ENCODE measurements at places on chromosomes 11 and 22.

- DNase-seq, result no peak
These were observed 510.2 kb downstream of the METTL15 start for GRCh38 chr11:28618416-28618815.

DNA sequence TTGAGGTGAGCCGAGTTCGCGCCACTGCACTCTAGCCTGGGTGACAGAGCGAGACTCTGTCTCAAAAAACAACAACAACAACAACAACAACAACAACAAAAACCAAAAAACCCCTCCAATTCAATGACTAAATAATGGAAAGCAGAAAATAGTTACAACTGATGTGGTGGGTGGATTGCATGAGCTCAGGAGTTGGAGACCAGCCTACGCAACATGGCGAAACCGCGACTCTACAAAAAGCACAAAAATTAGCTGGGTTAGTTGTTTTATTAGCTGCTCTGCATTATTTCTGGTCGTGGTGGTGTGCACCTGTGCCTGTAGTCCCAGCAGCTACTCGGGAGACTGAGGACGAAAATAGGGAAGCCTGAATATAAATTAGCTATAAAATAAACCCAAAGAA is 2.6 kb upstream of the PATL1 start:
- DNase-seq, result no peak

DNA sequence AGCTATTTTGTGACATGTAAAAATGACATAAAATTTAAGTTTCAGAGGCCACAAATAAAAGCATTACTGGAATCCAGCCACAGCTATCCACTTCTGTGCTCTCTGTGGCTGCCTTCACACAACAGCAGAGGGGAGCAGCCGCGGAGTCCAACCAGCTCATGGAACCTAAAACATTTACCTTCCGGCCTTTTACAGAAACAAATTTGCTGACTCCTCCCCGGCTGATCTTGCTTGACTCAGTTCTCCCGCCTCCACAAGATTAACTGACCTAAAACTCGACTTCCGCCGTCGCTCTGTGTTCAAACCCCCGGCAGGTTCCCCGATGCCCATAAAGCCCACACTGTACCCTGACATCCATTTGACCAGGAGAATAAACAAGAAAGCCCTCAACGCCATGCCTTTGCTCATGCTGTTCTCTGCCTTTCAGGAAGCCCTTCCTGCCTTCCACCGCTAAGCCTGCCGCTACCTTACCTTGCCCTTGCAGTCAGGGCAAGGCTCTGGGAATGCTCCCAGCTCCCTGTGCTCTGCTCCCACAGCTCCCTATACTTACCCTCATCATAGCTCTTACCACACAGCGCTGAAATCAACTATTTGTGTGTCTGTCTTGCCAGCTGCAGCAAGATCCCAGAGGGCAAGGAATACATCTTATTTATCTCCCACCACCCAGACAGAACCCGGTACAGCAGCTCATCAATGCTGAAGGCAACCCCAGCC is 35.4 kb downstream of the MICAL3 start:
- no peak for DNase-seq

DNA sequence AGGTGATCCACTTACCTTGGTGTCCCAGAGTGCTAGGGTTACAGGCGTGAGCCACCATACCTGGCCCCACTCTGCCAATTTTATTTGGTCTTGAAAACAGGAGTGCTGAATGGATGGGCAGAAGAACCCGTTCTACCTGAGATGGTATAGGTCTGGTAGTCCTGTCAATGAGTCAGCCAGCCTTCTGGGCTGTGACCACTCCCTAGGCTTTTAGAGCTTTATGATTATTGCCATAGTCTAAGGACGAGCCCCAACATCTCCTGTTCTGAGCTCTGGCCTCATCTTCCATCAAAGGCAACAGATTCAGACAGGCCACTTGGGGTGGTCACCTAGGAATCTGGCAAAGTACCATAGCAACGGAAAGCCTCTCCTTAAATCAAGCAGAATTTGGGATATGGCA is 11.5 kb downstream of the ZDHHC5 start:
- DNase-seq, result no peak

- DNase-seq, result no peak
These were observed 86.1 kb downstream of the GRIA4 start for GRCh38 chr11:105696000-105696399.

- no peak for DNase-seq
These were observed 10.7 kb upstream of the SYTL2 start for GRCh38 chr11:85821636-85822035.

- no peak for DNase-seq
These were observed 45.2 kb upstream of the LIPT2 start for GRCh38 chr11:74538680-74539079.

DNA sequence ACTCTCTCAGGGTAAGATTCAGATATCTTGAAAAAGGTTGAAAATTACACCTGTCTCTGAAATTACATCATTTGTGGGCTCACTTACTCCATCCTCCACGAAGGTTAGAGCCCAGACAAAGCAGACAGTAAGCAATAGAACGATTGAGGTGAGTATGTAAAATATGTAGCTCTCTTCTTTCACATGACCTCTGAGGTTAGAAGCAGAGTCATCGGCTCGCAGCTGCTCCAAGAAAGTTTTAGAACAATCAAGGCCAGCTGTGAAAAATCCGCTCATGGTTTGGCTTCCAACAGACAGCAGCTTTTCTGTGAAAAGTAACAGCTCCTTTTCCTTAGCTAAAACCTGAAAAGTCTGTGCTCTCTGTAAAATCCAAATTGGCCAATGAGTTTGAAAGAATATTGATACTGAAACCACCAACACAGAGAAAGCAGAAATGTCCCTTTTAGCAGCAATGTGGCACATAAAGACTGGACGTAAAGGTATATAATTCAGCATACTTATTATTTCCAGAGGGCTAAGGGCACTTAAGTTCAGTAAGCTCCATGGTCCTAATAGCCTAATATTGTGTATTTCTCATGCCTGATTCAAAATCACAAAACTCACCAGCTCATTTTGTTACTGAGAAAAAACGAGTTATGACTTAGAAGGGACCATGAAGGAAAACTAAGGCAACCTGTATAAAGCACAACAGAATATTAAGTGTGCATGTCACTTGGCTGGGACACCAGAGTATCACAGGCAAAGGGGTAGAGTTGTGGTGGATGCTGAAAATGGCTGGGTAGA is 78.2 kb downstream of the FAM76B start:
- no peak for DNase-seq

DNA sequence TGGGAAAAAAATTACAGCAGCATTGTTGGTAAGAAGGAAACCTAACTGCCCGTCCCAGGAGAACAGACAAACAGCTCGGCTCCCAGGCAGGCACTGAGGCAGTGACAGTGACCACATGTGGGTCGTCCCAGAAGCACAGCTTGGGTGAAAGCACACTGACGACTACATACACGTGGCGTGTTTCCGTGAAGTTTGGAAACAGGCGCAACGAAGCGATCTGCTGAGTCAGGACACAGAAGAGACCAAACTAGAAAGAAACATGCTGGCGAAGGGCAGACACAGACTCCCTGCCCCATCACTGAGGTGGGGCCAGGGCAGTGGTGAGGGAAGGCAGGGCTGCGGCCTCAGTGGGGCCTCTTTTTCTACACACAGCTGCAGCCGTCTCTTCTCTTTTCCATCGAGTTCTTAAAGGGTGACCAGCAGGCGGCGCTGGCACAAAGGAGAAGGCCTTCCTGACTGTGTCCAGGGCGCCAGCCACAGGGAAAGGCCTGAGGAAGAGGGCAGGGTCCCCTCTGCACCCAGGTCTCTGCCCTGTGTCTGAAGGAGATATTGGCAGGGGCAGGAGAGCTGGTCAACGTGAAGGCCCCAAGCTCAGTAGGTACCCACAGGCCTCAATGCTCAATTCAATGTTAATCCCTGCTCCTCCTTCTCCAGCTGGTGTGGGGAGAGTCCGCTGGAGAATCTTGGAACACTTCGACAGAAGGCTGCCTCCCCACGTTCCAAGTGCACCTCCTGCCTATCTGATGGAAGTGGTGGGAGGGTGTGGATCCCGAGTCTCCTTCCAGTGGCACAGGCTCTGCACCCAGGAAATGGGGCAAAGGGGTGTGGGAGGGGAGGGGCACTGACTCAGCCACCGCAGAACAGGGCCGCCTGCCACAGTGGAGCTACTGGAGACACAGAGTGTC is 19.9 kb downstream of the CARS1 start:
- DNase-seq, result peak; percentile 14

DNA sequence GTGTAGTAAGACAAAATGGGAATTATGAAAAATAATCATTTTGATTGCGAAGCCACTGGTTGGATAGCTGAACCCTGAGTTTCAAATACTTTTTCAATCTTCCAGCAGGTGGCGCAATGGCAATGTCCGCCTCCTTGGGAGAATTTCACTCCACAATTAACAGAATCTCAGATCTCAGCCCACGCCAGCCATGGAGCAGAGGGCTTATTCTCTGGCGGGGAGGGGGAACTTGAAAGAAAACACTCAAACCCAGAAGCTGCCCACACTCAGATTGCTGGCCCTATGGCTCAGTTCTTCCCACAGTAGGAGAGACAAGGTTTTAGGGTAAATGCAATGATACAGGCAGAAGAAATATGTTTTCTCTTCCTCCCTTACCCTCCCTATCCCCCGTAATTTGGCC is 38.7 kb upstream of the RCN1 start:
- DNase-seq, result peak; percentile 23

GRCh38 chr11:88779577-88779976 is 286.2 kb downstream of the GRM5 start:
- DNase-seq, result no peak

- no peak for DNase-seq
These were observed 1.9 kb downstream of the CHRM4 start for GRCh38 chr11:46389450-46390330.

DNA sequence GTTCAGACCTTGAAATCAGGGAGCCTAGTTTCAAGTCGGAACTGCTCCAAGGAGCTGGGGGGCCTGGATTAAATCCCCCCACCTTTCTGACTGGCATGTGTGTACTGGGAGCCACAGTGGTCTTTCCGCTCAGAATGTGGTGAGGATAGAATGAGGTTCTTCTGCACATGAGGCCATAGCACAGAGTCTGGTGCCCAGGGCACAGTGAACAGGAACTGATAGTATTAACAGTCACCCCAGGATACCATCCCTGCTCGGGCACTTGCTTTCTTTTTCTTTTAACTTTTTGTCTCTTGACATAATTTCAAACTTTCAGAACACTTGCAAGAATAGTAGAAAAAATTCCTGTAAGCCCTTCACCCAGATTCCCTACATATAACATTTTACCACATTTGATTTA is 28.8 kb downstream of the LMO1 start:
- no peak for DNase-seq

GRCh38 chr11:79098146-79098545 is 342.7 kb downstream of the TENM4 start:
- no peak for DNase-seq

DNA sequence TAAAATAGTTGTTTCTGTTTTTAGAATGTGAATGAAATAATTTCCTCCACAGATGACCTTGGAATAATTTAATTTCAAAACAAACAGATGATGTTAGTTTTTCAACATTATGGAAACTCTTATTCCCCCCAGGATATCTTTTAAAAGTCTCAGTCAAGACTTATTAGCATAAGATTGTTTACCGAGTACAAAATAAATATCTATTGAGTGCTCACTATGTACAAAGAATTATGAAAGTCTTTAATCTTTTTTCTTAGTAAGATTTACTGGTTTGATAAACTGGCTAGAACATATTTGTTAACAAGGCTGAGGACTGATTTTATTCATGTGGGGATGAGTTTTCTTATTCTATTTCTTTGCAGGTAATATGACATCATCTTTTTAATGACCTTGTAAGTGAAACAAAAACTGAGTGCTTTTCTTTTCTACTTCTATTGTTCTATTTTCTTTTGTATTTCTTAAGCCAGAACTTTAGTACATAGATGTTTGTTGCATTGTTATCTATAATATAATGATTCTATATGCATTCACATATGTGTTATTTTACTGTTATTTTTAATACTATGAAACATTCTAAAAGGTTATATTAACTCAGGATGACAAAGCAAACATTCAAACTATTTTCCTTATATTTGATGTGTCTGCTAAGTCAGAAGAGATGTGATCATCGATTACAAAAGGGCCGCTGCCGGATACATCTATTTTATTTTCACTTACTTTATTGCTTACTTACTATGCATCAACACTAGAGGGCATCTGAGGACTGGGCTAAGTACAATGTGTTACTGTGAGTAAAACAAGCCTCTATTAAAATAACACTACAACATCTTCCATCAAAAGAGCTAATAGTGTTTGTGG is 111.0 kb upstream of the ARHGAP42 start:
- no peak for DNase-seq

GRCh38 chr11:111515591-111515990 is 1.0 kb downstream of the HOATZ start:
- no peak for DNase-seq

DNA sequence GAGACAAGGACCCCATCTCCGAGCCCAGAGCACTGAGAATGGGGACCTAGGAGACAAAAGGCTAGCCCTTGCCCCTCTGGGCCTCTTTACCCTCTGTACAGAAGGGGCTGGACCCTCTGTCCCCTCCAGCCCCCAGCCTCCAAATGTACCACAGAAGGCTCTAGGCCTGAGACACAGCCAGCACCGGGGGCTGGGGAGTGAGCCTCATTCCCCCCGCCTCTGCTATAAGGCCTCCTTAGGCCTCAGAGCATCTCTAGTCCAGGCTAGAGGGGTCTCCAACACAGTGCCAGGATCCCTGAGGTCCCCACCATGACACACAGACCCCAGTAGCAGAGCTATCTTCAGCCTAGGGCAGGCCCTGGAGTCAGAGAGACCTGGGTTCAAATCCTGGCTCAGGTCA is 4.8 kb downstream of the SMTN start:
- DNase-seq, result no peak

DNA sequence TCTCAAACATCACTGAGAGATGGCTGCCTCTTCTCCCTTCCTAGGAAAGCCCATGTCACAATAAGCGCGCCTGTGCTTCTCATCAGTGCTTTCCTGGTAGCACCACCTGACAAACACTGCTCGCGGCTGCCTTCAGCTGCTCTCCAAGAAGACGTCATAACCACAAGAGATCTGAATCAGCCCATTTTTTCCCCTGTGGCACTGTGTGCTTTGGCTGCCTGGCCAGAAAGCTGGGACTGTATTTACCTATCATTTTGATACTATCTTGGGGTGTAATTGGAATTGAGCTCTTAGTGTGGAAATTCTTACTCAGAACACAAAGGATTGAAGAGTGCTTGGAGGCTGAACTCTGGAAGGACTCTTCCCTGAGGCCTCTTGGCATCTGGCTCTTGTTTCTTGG is 50.3 kb upstream of the EHF start:
- no peak for DNase-seq

- no peak for DNase-seq
These were observed 31.0 kb downstream of the PAX6 start for GRCh38 chr11:31780078-31780477.

DNA sequence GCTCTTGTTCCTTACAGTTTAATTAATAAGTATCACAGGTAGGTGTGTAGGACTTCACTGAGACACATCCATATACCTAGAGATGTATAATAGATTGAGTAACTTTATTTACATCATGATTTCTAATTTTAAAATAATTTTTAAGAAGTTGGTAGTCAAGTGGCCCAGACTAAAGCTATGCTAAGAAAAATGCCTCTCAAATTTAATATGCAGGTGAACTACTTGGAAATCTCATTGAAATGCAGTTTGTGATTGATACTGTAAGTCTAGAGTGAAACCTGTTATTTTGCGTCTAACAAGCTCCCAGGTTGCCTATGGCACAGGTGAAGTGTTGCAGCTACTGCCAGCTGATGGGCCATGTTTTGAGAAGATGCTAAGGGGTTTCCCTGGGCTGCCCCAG is at the start of gene OOSP4B:
TSS of gene OOSP4B (plus strand) at position 301 of the 400 bp plus-strand sequence.
- DNase-seq, result no peak

GRCh38 chr11:116853461-116854073 is 16.1 kb upstream of the APOA1 start:
- DNase-seq, result no peak
